ENCODE measurements at places on chromosomes 6 and 20.

- DNase-seq = no peak
These were observed 83.5 kb downstream of the FOXO3 start for GRCh38 chr6:108644252-108644651.

DNA sequence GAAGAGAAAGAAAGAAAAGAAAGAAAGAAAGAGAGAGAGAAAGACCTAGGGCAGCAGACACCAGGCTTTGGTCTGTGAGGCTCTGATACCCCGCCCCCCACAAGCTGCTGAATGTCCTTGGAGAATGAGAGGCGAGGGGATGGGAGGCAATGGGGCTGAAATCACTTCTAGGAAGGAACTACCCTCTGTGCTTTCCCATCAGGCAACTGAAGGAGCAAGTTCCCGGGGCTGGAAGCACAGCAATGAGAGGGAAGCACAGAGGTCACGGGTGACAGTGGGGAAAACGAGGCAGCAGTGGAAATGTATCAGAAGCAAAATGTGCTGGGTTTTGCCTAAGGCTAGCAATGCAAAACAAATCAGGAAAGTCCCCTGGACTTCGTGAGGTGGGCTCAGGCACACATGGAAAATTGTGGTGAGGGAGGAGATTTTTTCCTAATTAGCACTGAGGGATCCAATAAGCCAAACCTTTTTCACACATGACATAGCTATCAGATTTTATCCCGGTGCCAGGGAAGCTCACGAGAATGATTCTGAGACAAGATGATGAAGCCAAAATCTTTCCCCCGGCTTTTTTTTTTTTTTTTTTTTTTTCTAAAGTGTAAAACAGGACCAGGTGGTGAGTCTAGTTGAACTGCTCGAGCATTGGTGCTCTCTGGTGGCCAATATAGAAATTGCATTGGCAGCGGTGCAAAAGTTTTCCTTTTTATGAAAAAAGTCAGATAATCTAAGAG lies 16.8 kb upstream of the ARFGEF2 start:
- DNase-seq = peak; percentile 25

GRCh38 chr20:1965520-1966351 lies 28.1 kb downstream of the PDYN start:
- peak; percentile 72 for DNase-seq

DNA sequence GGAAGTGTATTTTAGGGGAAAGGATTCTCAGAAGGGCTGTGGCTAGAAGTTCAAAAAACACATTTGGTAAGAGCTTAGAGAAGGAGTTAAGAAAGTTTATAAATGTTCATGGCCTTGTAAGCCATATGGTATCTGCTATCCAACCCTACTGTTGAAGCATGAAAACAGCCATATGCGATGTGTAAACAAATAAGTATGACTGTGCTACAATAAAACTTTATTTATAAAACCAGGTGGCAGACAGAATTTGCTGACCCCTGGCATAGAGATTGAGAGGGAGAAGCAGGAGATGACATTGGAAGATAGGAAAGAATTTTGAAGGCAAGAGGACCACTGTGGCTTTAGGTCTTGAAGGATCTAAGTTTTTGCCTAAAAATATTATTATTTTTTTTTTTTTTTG lies 583.5 kb downstream of the DOK5 start:
- DNase-seq = no peak

DNA sequence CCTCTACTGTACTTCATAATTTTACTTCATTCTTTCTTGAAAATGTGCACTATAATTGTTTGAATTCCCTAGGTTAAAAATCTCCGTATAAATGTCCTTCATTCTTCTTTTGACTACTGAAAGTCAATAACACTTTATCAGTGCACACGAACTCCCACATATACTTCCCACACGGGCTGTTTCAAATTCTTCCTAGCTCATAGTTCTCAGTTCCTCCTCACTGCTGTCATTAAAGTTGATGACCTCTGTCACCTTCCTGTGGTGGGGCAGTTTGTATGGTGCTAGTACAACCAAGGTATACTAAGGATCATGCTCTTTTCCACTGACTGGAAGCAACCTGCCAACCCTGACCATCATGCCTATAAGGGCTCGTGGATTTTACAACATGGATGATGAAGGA lies 40.0 kb upstream of the CD2AP start:
- DNase-seq = no peak

DNA sequence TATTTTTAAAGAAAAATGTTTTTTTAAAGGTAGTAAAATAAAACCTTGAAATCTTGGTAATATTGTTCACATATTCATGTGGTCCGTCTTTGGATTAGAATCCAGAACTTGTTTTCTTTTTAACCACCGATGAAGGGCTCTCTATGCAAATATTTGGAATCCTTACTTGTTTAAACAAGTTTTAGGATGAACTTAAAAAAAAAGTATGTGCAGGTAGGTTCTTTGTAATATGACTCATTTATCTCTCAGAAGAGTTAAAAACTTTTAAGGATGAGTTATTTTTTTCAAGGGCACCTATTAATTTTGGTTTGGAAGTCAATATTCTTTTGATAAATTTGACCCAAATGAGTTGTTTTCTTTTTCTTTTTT lies 8.9 kb downstream of the DSP start:
- no peak for DNase-seq

- no peak for DNase-seq
These were observed 473.5 kb upstream of the SPTLC3 start for GRCh38 chr20:12535316-12535715.

Data from iPS DF 6.9 (cell line).